ENCODE measurements at places on chromosomes 1 and 21. TPM values are rescaled to one million over a fixed set of nuclear protein-coding genes. Genes with fewer than 3 reads are reported as not detected.

RUNX3 gene
- not detected for total RNA-seq

FAM72B gene
- 3.4 TPM for total RNA-seq

SPRR2E gene
- total RNA-seq, result not detected

DCST1 gene
- not detected for total RNA-seq
